ENCODE measurements at places on chromosomes 13 and 19.

DNA sequence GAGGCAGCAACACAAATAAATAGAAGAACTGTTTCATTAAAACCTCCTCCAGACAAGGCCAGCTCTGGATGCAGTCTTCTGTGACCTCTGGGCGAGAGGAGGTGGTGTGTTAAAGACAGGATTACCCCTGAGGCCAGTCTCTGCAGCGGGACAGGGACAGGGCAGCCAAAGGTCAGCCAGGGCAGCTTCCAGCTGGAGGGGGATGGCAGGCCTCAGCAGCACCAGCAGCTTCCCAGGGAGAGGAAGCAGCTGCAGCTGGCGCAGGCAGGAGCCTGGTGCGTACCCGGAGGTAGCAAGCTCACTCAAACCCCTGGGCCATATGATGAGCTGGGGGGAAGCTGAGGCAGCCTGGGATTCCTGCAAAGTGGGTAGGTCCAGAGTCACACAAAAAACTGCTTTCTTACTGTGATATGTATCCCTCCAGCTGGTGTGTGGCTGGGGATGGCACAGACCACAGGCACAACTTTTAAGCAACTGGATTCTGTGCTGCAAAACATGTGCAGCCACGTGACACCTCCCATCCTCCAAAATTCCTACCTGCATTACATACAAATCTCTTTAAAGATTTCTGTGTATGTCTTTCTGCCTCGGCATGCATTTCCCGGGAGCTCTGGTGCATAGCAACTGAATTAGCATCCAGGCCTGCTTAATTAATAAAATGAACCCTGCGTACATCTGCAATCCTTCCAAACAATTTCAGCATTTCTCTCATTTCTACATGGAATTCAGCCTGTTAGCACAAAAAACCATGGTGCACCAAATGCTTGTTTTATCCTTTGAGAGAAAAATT lies 238.3 kb upstream of the MAB21L1 start:
- DNase-seq = no peak

GRCh38 chr13:94291631-94292322 lies 187.7 kb downstream of the DCT start:
- no peak for DNase-seq

- DNase-seq = no peak
Measured at GRCh38 chr13:31987535-31988170, 43.9 kb upstream of the FRY start.

GRCh38 chr13:36028359-36029025 lies 102.7 kb downstream of the DCLK1 start:
- DNase-seq = no peak

DNA sequence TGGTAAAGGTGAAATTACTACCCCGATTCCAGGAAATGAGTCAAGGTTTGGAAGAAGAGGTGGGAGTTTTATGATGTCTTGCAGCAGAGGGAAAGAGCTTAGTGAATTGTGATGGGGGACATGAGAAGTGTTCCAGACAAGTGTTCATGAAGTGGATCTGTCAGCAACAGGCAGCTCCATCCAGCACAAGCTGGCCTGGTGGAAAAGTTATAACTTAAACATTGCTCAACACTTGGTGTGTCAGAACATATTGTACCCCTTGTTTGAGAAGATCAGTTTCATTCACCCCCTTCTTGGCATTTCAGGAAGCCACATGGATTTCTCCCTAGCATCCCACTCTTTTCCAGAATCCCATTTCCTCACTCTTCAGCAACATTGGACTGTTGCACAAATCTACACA lies 222.0 kb downstream of the B3GLCT start:
- no peak for DNase-seq

DNA sequence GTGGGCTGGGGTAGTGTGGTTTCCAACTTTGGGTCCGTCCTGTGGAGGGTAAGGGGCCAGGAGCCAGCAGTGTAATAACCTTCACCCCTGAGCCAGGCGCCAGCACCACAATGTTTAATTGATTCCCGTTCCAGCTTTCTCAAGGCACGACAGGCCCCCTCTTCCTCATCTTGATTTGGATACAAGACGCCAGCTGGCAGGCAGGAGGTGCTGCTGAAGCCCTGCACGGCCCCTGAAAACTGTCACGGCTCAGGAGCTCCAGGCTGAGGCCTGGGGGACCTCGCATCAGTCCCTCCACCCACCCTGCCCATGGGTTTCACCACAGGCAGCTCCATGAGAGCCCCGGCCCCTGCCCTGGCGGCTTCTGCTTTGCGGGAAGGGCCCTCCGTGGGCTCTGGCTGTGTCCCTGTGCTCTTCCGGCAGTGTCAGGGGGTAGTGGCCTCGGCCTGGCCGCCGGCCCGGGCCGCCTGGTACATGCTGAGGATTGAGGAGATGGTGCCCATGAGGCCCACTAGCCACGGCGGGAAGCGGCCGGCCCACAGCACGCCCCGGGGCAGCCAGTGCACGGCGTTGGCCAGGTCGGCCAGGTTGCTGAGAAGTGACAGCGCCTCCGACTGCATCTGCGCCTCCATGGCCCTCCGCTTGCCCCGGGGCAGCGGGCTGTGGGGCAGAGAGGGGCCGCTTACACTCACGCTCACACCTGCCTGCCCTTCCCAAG lies 11.9 kb downstream of the PEX11G start:
- no peak for DNase-seq

GRCh38 chr19:4636151-4636717 lies 3.1 kb upstream of the TNFAIP8L1 start:
- peak; percentile 65 for DNase-seq

GRCh38 chr19:17259118-17259780 lies 5.3 kb downstream of the USHBP1 start:
- no peak for DNase-seq

DNA sequence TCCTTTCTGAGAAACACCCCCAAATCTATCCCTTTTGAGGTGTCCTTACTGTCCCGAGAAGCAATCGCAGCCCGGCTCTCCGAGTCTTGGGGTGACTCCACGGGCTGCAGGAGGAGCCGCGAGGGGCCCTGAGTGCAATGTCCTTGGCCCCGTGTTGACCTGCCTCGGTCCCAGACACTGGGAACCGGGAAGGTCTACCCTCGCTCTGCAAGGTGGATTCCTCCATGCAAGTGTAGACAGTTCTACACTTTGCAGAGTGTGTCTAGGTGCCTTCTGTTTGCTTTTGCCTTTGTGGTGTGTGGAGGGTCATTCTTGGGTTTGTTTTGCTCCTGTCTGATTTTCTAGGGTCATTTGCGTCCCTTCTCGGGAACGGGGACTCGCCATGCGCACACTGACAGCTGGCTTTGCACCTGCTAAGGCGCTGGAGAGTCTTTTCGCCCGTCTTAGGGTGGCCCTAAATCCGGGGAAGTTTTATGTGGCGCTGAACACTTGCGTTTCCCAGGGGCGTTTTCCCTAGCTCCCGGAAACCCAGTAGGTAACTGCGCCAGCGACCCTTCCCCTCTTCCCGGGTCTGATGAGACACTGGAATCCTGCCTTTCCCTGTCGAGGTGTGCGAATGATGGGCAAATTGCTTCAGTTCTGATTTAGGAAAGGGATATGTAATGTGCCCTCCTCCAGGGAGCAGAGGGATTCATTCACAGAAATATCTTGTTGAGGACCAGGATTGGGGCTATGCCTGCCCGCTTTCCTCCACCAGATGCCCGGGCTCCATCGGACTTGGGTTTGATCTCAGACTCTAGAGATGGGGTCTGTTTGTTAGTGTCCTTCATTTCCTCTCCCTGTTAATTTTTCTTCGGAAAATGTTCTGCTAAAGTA lies 755 bp downstream of the SERTM1 start:
- no peak for DNase-seq

- no peak for DNase-seq
Measured at GRCh38 chr13:47835470-47836228, 165.4 kb downstream of the SUCLA2 start.
